ENCODE measurements at places on chromosomes 6 and 20. TPM values are rescaled to one million over a fixed set of nuclear protein-coding genes. Genes with fewer than 3 reads are reported as not detected.

The CCM2L gene
- polyA plus RNA-seq = 9.2 TPM

DNA sequence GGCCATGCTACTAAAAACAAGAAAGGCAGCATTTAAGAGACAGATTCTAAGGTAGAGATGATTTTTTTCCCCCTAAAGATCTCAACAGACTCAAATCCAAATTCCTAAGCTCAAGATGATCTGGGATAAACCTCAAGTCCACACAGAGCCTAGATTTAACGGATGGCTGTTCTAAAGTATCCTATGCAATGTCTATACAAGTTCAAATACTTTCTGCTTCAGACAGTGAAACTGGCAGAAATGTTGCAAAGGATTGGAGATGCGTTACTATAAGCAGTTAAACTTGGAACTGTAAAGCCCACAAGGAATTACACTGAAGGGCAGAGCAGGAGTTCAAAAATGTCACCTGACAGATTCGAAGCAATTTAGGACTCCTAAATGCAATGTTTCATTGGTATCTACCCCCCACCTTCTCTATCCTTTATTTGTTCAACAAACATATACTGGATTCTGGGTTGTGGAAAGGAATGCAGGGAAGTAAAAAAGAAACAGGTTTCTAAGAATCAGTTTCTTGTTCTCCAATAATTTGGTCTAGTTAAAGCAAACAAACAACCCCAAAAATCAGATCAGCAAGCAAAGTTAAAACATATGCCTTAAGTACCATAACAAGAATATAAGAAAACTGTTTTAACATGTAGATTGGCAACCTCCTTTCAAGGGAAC lies 1.6 kb downstream of the DNAAF9 start:
- no peak for DNase-seq

- peak; percentile 81 for DNase-seq
Measured at GRCh38 chr6:28399350-28400121, at the start of gene ZSCAN12. Gene ZSCAN12, minus strand, starts transcription at chr6:28399747. Its CDS starts 1,342 bp downstream, at chr6:28398405.

DNA sequence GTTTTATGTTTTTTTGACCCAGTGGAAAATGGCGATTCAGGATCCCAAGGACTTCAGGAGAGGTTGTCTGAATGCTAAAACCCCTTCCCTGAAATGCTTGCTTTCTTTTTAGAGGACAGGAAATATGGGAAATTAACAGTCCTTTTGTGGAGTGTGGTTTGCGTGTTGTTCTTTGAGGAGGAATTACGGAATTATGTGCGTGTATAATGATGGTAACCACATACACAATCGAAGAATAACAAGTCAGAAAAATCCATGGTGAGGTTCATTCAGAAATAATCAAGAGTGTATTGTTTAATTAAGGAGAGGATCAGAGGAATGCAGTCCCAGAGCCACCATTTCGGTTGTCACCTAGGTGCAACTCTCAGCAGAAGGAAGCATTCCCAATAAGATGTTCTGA lies 73.2 kb downstream of the PHACTR3 start:
- DNase-seq = no peak

GRCh38 chr6:127725821-127726220 lies 148.8 kb downstream of the C6orf58 start:
- no peak for DNase-seq

- DNase-seq = no peak
Measured at GRCh38 chr20:47757145-47758035, 27.9 kb downstream of the SULF2 start.

- no peak for DNase-seq
Measured at GRCh38 chr6:118764766-118765165, 113.4 kb upstream of the CEP85L start.

GRCh38 chr6:57205550-57206328 lies 16.4 kb downstream of the RAB23 start:
- no peak for DNase-seq

GRCh38 chr6:9085054-9085708 lies 649.8 kb upstream of the SLC35B3 start:
- no peak for DNase-seq

The PSORS1C2 gene
- not detected for polyA plus RNA-seq

- DNase-seq = no peak
Measured at GRCh38 chr20:20697325-20697845, 15.1 kb downstream of the RALGAPA2 start.

Measured in left renal pelvis (tissue), 4 donors.